HEK293T (cell line): ENCODE measurements at places on chromosomes 7 and 10.

GRCh38 chr7:15602236-15602635, 40.4 kb upstream of the AGMO start:
- no peak for DNase-seq

DNA sequence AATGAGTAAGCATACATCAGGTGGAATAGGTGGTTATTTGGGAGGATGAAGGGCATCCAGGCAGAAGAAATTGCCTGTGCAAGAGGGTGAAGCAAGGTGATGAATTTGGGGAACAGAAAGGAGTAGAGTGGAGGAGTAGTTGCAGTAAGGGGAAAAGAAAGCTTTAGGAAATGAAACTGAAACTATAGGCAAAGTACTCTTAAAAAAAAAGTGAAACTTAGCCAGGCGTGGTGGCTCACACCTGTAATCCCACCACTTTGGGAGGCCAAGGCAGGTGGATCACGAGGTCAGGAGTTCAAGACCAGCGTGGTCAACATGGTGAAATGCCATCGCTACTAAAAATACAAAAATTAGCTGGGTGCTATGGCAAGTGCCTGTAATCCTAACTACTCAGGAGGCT, 17.6 kb downstream of the NUP205 start:
- no peak for DNase-seq

- DNase-seq: no peak
Observed at GRCh38 chr7:117153016-117153545, 169.8 kb downstream of the WNT2 start.

- DNase-seq: no peak
Observed at GRCh38 chr10:94481410-94481809, 64.2 kb upstream of the HELLS start.

DNA sequence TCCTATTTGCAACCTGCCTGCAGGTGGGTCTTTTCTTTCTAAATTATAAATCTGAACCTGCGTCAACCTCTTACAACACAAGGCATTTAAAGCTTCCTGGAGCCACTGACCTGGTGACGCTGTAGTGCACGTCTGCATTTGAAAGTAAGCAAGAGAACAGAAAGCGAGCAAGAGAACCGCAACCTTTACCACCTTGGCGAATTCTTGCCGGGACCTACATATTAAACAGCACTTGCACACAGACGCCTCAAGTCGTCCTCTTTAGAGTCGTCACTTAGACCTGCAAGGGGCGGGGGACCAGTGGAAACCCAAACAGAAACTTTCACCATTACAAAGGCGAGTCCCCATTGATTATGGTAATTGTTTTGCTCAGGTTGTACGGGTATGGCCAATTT, 9.5 kb downstream of the GLI3 start:
- no peak for DNase-seq

DNA sequence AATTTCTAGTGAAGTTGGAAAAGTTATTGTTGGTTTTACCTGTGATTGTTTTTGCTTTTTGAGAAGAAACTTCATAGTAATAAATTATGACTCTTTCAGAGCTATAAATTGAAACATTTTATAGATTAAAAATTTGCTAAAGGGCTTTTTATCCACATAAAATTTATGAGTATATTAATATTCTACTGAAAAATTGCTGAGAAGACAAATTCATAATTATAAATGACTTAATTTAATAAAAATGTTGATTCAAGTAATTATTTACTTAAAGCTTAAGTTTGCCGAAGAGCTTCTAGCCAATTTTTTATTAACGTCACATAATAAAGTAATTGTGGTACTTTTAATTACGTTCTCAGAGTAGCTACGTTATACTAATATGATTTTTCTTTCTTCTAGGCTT, 761.7 kb downstream of the DNAJB9 start:
- DNase-seq: no peak

- no peak for DNase-seq
Observed at GRCh38 chr7:111408724-111409123, 153.6 kb downstream of the IMMP2L start.

DNA sequence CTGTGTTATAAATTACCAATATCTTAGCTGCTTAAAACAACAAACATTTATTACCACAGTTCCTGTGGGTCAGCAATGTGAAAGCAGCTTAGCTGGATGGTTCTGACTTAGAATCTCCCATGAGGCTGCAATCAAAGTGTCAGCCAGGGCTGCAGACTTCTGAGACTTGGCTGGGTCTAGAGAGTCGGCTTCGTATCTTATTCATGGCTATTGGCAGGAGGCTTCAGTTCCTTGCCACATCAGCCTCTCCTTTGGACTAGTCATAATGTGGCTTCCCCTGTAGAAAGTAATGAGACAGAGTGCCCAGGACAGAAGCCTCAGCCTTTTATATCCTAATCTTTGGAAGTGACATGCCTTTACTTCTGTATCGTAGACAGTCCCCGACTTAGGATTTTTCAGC, 27.3 kb downstream of the RALA start:
- DNase-seq: no peak

- no peak for DNase-seq
Observed at GRCh38 chr7:156113731-156114130, 301.5 kb upstream of the SHH start.

GRCh38 chr7:130914554-130915294, 180.7 kb upstream of the KLF14 start:
- DNase-seq: no peak

DNA sequence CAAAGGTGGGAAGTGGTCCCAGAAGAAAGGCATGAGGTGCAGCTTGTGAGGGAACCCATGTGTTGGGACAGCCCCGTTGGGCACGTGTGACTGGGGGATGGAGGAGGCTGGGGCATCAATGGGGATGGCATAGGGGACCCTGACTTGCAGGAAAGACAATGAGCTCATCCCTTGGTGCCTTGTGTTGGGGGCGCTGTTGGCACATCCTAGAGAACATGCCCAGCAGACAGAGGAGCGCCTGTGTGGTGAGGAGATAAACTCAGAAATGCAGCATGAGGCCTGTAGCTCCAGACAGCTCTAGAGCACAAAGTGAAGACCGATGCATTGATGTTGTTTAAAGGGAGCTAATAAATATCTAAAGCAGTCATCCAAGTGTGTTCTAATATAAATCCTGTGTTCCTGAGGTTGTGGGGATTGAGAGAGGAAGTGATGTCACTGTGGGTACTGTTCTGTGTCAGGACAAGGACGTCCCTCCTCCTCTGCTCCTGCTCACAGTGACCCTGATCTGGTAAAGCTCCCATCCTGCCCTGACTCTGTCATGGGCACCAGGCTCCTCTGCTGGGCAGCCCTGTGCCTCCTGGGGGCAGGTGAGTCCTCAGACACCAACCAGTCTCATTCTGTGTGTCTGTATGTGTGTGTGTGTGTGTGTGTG, 126.1 kb upstream of the PRSS58 start:
- no peak for DNase-seq

- DNase-seq: no peak
Observed at GRCh38 chr7:26151650-26151952, 397 bp upstream of the NFE2L3 start.

- no peak for DNase-seq
Observed at GRCh38 chr7:151122276-151122675, 36.0 kb downstream of the AGAP3 start.

DNA sequence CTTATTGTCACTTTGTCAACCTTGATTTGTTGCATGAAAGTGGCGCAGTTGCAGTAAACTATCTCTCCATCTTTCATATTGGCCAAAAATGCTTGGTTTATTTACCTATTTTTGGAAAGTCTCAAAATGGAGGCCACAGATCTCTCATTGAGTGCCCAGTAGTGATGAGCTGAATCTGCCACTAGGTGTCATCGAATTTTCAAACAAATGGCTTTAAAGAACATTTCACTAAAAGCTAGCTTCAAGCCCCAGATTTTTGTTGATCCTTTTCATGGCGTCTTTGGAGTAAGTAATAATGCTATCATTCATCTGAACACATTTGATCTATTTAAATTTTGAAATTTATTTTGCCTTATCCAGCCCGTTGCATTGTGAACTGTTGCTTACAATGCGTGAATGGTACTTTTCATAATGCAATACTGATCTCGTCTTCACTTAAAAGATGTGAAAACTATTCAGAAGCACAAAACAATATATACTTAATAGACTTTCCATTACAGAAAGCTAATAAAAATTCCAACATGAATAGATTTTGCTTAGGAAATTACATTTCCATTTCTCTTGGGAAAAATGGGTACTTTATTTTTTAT, 236.2 kb downstream of the DNAJB9 start:
- DNase-seq: peak; percentile 18

- no peak for DNase-seq
Observed at GRCh38 chr10:21530641-21531040, 3.4 kb upstream of the MLLT10 start.

GRCh38 chr7:134004829-134005505, 122.2 kb upstream of the LRGUK start:
- DNase-seq: no peak

DNA sequence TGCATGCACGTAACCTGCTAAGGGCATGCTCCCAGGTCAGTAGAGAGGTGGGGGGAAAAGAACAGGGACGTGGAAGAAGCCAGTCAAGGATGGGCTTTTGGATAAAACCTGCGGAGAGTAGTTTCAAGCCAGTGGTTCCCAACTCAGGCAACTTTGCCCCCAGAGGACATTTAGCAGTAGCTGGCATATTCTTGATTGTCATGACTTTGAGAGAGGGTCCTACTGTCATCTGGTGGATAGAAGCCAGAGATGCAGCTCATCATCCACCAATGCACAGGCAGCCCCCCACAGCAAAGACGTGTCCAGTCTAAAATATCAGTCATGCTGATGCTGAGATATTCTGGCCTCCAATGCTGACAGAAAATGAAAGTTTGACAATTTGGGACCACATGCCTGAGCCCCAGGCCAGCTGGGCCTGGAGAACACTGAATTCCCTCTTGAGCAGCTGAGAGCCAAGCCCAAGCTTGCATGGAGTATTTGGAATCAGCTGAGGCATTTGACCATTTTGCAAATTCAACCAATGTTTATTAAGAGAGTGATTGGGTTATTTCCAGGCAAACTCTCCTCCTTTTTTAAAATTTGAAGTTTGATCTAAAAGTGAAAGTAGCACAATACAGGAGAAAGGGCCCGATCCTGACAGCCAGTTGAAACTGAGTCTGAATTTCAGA, 110.0 kb upstream of the C7orf33 start:
- DNase-seq: no peak

- DNase-seq: no peak
Observed at GRCh38 chr10:100642295-100642994, 102.9 kb upstream of the PAX2 start.

DNA sequence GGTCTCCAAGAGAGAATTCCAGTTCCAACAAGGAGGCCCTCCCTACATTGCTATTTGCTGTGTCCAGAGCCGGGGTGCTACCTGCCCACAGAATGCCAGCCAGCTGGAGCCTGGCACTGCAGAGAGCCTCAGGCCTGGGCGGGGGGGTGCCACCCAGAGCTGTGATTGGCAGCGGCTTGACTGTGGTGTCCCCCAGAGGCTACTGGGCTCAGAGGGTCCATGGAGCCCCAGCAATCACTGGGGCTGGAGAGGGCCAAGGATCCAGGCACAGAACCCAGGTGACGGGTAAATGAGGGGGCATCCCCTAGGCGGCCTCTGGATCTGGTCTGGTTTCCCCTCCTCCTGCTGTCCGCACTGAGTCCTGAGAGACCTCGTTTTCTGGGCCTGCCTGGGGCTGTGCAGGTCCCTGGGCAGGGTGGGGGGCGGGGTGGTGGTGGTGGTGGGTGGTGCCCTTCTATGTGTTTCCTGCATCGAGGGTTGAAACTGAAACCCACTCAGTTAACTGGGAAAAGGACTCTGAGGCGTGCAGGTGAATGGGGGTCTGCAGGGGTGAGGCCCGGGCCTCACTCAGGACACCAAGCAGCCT, 12.6 kb downstream of the DPYSL4 start:
- no peak for DNase-seq

DNA sequence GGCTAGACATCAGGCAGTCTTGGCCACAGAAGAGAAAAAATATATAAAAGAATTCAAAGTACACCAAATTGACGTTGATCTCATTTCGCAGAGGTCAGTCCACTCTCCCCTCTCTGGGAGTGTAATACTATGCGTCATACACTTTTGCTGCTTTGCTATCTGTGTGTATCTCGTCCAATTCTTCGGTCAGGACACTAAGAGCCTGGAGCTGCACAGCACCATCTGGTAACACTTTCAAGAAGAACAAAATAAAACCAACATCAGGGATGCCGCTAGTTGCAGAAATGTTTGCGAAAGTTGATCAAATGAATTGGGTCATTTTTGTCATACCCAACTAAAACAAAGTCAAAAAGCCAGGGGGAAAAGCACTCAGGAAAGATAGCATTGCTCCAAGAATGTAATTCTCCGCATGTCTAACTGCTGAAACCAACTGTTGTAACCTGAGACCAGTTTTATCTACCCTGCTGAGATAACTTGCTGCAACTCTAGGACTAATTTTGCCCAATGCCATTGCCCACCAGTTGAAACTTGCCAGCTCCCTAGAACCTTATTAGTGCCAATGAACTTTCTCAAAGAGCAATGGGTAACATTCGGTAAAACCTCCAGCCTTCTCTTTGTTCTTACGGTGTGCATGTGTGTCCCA, 23.0 kb downstream of the TMEM176A start:
- peak; percentile 13 for DNase-seq

- no peak for DNase-seq
Observed at GRCh38 chr10:101032637-101033224, 1.7 kb downstream of the SFXN3 start.

GRCh38 chr7:106639476-106640334, 21.3 kb downstream of the CCDC71L start:
- no peak for DNase-seq
